Activated naive CD4-positive, alpha-beta T cell treated with anti-CD3 and anti-CD28 coated beads, Interleukin-2, amount 50 U/mL, for 72 hours (primary cell): ENCODE measurements at places on chromosomes 2 and 18. TPM values are rescaled to one million over a fixed set of nuclear protein-coding genes. Genes with fewer than 3 reads are reported as not detected.

CXCR1 gene
- not detected for total RNA-seq

FOXD4L1 gene
- total RNA-seq, result not detected

MITD1 gene
- 71.5 TPM for total RNA-seq

ARMC9 gene
- 2.0 TPM for total RNA-seq

MC5R gene
- not detected for total RNA-seq

CCDC121 gene
- 0.19 TPM for total RNA-seq

VAPA gene
- total RNA-seq, result 201 TPM

EPHA4 gene
- 0.73 TPM for total RNA-seq

MREG gene
- 7.3 TPM for total RNA-seq

LRRTM1 gene
- not detected for total RNA-seq

GCG gene
- not detected for total RNA-seq

MARCO gene
- not detected for total RNA-seq

UPP2 gene
- total RNA-seq, result not detected

FZD7 gene
- 0.30 TPM for total RNA-seq

GAD1 gene
- 3.1 TPM for total RNA-seq

CFAP53 gene
- 2.2 TPM for total RNA-seq

TANC1 gene
- 0.89 TPM for total RNA-seq

ACOXL gene
- not detected for total RNA-seq

TSPYL6 gene
- not detected for total RNA-seq

MAP3K19 gene
- not detected for total RNA-seq

FOSL2 gene
- total RNA-seq, result 99.3 TPM
